Stimulated activated naive CD4-positive, alpha-beta T cell (primary cell): ENCODE measurements at places on chromosomes 2 and 18.

DNA sequence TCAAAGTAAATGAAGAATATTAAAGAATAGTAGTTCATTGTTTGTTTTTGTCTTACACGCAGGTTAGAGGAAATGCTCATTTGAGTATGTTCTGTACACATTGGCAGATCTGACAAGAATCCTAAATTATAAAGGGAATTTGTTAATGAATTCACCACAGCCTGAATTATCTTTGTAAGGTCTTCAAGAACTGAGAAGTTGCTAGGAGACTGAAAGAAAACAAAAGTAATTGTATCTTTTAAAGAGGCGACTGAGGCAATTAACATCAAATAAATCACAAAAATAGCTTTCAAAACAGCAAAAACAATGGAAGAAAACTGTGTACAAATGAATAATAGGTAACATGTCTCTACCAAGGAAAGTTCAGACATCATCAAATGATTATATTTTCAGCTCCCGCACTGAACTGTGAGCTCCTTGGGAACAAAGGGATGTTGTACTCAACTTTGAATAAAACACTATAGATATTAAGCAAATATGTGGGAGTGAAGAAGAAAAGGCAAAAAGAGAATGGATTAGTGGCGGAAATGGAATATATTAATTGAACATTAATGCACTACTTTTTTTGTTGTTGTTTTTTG, 51.7 kb upstream of the ATIC start:
- DNase-seq: no peak

DNA sequence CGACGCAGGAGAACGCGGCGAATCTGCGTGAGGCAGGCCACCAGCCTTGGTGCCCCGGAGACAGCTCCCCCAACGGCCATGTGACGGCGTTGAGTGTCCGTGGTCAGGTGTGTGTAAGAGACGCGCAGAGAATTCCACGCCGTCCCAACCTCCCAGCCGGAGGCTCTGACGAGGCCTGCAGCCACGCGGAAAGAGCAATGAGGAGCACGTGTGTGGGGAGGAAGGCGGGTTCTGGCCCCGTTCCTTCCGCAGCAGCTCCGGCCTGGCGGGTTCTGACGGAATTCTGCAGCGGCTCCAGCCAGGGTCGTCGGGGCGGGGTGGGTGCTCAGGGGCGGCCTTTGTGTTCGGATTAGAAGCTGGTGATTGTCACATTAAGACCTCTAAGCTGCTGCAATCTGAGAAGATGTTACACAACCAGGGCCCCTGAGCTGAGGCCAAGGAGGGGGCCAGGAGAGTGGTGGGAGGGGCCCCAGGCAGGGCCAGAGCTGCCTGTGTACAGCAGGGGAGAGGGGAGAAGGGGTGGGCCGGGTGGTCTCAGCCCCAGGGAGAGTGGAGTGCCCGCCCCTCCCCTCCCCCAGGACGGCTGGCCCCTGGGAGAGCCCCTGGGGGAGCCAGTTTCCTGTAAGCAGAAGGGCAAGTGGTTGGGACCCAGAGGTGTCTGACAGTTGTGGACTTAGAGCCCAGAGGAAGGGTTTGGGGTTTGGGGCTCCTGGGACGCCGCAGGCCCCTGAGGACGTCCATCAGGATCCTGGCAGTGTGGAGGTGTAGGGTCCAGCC, 5.1 kb upstream of the GAL3ST2 start:
- DNase-seq: no peak

DNA sequence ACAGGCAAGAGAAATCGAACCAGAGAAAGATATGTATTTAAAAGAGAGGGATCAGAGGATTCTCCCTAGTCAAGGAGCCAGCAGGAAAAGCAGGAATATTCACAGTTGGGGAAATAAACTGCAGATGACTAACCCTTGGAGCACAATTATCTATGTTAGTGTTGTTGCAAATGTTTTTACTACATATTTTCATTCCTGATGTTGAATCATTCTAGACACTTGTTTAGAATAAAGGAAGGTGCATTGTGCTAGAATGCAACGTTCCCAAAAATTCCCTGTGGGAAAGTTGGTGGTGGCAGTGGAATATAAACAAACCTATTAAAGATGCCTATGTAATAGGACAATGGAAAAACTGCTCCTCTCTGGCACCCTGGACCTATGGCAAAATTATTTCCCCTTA, 63.3 kb downstream of the DTNA start:
- no peak for DNase-seq

DNA sequence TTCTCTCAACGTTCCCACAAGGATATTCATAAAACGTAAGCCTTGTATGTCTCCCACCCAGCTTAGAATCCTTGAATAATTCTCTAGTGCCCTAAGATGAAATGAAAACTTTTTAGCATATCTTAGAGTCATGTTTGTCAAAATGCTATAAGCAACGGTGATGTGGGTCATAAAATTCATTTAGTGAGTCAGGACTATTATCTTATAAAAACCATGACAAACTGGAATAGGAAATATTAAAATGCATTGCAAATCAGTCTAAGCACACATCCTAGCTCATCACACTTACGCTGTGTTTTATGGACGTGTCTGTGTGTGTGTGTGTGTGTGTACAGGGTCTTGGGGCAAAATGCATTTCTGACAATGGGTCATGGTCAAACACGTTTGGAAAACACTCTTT, 119.9 kb upstream of the ST6GAL2 start:
- no peak for DNase-seq

DNA sequence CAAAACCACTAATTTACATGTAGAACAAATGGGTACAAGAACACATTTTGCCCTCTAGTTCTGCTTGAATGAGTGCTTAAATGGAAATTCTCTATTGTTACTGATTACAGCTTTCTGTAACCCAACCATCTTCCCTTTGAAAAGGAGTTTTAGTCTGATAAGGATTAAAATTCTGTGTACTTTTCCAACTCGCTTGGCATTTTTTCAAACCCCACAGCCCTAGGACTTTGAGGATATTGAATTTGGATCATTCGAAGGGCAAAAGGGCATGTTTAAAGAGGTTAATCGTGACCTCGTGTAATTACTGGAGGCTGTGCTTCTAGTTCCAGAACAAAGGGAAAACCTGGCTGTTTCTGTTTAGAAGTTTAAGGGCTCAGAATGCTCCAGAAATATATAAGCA, 432.3 kb downstream of the PID1 start:
- no peak for DNase-seq

DNA sequence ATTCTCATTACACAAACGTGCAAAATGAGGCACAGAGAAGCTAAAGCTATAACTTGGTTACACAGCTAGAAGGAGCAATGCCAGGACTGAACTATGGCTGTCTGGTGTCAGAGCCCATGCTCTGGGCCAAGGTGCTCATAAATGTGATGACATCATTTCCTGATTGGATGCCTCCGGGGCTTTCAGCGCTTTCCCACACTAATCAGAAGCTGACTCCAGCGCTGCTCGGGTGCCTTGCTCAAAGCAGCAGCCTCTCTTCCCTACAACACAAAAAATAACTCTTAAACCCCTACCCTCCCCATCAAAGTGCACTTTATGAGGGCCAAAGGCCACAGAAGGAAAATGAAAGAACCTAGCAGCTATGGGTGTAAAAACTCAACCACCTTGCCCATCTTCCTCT, 90.7 kb downstream of the STK39 start:
- DNase-seq: no peak

DNA sequence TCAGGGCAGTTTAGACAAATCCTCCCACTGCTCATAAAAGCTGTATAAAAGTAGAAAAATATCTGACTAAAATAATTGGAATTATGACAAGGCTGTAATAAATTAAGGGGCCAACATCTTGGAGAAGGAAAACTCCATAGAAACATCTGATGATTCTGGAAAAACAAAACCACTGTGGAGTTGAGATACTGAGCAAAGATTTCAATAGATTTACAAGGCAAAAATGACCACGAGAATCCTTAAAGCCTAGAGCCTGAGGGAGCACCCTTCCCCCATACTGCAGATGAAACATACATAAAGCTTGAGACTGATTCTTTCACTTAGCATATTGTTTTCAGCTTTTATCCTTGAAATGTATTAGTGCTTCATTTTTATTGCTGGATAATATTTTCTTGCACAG, 286.4 kb upstream of the MMADHC start:
- DNase-seq: no peak

DNA sequence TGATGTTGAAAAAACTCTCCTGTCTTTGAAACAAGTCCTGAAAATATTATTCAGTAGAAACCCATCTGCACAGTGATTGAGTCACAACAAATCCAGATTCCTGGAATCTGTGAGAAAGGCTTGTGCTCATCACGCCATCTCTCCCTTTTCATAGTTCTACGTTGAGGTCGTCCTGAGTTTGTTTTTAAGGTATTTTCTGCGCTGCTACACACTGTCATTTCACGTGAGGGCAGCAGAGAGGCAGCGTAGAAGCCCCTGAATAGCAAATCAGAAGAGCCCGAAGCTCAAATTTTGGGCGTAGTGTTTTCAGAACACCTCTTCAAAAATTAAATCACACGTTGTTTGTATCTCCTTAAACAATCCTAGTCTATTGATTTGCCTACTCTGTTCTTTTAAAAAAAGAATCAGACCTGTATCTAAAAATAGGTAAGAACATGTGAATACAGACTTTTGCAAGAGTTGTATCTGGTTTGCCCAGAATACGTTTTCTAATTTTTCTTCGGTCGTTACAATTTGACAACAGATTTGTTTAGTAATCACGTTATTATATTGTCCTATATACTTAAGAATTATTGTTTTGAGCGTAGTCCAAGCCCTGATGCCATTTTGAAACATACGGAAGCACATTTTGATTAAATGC, 61.6 kb upstream of the SLC38A11 start:
- DNase-seq: peak; percentile 5

- no peak for DNase-seq
These were observed 36.1 kb downstream of the POMC start for GRCh38 chr2:25132299-25132635.

- DNase-seq: no peak
These were observed 40.3 kb downstream of the NRXN1 start for GRCh38 chr2:50991602-50992001.

- peak; percentile 12 for DNase-seq
These were observed 62.3 kb upstream of the CCDC195 start for GRCh38 chr2:224778474-224778877.

DNA sequence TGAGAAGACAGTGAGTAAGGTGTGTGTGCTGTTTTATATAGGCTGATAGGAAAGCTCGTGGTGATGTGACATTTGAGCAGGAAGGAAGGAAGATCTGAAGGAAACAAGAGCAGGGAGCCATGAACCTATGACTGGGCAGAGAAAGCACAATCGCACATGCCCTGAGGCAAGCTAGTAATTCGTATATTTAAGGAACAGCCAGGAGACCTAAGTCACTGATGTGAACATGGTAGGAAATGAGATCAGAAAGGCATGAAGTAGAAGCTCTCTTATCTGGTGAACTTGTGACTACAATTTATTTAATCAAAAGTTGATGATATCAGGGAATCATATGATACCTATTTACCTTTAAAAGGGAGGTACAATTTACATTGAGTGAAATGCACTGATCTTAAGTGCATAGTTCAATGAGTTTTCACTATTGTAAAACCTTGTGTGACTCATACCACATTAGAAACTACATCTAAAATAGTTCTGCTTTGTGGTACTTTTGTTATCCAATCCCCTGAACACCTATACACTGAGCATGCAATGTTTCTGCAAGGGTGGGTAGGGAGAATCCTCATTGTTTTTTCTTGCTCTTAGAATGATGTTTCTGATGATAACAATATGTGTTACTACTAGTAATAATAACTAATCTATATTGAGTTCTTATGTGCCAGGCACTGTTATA, 67.5 kb downstream of the GALNT13 start:
- no peak for DNase-seq

- no peak for DNase-seq
These were observed 31.5 kb downstream of the ANKRD44 start for GRCh38 chr2:197278799-197279763.

- DNase-seq: no peak
These were observed 39.7 kb downstream of the DHX57 start for GRCh38 chr2:38835990-38836389.

GRCh38 chr2:204282525-204282924, 262.8 kb upstream of the PARD3B start:
- DNase-seq: no peak

DNA sequence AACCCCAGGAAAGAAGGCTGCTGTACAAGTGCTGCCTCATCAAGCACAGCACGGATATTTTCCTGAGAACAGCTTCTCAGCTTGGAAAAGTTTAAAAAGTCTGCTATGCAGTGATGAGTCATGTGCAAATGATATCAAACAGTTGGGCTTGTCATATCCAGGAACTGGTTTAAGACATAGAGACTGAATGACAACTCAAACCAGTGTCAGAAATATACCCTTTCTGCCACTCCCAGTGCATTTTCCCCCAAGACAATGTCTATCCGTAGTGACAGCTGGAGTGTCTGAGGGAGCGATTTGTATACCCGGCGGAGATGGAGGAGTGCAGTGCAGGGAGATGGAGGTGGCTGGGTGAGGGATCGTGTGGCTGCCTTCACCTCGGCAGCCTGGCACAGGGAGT, 28.2 kb downstream of the SOX11 start:
- DNase-seq: no peak

- no peak for DNase-seq
These were observed 40.6 kb downstream of the UBXN4 start for GRCh38 chr2:135782231-135782630.

DNA sequence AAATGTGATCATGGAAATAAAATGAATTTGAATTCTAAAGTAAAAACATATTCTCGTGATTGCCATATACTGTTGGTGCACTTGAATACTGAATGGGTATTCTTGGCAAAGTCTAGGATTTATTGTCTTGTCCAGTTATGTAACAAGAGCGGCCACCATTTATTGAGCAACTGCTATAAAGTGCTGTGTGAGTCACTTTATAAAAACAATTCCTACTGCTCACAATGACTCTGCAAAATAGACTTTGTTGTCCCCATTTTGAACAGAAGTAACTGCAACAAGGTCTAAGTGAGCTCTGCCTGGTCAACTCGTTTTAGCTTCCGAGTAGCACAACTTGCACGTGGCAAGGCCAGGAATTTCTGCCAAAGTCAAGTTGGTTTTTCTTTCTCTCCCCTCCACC, 995.6 kb upstream of the FANCL start:
- DNase-seq: no peak

DNA sequence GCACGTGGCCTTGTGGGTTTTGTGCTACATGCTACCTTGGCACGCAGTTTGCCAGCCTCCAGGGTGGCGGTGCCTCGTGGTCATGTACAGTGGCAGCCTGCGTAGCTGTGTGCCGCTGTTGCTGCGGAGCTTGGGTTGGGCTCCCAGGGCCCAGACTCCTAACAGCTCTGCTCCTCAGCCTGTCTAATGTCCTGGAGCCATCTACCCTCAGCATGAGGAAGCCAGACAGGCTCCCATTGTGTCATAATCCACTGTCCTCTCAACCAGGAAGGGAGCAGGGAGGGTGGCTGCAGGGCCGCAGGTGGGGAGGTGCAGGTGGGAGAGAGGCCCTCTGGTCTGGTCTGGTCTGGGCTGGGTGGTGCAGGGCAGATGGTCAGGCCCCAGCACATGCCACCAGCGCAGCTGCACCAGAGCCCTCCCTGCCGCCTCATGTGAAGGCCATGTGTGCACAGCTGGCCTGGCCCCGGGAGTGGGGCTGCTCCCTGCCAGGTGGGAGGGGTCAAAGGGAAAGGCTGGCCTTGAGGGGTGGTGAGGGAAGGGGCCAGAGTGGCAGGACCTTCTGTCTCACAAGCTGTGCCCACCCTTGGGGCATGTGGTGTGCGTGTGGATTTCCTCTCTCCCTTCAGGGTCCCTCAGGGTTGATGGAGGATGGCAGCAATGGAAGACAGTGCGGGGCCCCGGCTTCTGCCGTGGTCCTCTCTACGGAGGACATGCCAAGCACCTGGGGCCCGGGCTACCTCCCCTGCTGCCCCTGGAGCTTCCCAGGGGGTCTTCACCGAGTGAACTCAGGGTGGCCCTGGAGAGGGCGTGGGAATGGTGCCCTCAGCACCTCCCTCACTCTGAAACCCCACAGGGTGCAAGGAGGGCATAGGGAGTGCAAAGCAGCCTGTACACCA, 4.8 kb downstream of the ATOH8 start:
- no peak for DNase-seq

GRCh38 chr2:172442072-172442895, 14.9 kb downstream of the ITGA6 start:
- peak; percentile 47 for DNase-seq
